ENCODE measurements at places on chromosomes 7 and 10.

DNA sequence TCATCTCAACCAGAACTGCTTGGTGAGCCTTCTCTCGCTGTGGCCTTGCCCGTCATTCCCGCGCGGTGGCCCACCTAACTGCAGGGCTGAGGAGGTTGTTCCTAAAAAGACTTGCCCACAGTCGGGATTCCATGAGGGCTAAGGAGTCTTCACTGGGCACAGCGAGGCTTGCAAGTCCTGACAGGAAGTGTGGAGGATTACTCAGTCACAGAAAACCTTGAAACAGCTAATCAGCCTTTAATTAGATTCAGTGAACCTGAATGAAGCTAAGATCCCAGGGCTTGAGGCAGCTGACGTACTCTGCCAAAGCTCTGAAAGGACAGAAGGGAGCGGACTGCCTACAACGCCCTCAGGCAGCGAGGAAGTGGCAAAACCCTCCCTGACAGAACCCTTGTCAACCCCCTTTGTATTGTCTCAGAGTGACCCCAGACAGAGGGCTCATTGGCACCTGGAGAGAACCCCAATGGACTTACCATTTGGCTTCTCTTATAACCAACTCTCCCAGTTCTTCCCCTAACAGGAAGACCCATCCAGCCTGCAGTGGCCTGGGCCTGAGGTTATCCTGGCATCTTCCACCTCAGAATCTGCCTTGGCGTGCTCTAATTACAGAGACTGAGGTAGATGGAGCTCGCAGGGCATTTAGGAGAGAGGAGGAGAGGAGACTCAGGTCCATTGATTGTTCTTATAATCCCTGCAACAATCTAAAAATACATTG is 2.5 kb upstream of the LAMB4 start:
- DNase-seq = no peak

GRCh38 chr7:101922631-101923601 is 105.5 kb downstream of the CUX1 start:
- peak; percentile 30 for DNase-seq

DNA sequence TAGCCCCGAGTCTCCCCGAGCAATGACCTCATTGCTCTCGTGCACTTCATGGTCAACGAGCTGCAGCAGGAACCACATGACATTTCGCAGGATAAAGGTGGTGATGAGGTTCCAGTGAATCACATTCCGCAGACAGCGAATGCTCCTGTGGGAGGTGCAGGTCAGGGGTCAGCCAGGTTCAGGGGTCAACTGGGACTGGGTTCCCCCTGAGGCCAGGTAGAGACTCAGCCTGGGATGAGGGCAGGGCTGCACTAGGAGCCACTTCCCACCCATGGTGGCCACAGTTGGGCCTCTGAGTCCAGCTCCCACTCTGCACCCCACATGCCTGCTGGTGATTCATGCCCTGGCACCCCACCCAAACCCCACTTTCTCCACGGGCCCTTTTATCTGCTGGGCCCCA is 17.2 kb downstream of the CRHR2 start:
- no peak for DNase-seq

GRCh38 chr7:138169441-138169851 is 93.2 kb downstream of the AKR1D1 start:
- DNase-seq = no peak

- no peak for DNase-seq
Observed at GRCh38 chr7:48419401-48419800, 248.1 kb downstream of the ABCA13 start.

- DNase-seq = peak; percentile 31
Observed at GRCh38 chr10:14601872-14602725, 172.6 kb downstream of the FAM107B start.

DNA sequence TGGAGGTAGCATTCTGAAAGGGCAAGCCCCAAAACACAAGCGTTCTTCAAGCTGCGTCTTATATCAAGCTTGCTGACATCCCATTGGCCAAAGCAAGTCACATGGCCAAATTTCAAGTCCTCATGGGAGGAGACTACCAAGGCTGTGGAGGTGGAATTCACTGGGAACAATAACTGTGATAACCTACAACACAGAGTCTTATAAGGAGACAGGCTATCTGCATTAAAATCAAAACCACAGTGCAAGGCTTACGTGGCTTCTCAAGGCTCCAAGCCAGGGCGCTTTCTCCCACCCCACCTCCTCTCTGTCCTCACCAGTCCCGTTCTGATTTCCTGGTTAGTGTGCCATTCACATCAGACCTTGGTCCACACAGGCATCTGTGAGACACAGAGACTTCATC is 39.4 kb downstream of the ADRB1 start:
- DNase-seq = no peak

DNA sequence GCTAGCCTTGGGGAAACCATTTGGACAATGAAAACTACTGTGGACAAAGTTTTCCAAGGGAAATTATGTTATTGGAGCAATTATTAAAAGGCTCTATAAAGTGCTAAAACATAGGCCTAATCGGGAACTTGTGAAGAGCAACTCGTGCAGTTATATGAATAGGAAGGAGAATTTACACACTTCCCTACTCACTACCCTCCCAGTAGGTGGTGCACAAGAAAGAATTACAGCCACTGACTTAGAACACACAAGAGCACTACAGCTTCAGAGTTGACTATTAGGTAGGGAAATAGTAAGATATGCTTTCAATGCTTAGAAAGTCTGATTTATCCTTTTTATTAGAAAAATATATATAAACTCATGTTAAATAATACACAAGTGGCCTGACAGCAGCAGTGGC is 47.2 kb downstream of the GSAP start:
- no peak for DNase-seq

DNA sequence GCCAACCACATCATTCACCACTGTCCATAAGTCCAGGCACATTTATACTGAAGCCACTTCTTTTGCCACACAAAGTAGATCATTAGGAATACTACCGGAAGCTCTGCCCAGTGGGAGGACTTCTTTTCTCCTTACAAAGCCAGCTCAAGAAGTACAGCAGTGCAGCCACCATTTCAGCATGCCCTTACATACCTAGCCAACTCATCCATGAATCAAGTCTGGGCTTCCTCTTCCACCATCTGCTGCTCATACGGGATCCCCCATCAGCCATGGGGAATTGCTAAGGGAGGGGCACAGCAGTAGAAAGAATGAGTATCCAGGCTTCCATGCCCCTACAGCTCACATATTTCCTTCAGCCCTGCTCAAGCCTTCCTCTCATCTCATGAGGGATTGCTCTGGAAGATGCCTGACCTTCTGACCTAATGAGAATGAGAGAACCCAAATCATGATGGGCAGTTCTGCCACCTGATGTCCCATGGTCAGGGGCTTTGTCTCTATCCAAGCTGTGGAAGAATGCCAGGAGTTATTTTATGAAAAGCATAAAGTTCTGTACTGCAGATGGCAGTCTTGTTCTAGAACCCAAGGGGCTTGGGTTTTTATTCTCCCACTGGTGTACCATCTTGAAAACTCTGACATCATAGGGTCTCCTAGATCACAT is 39.5 kb downstream of the ACSM6 start:
- DNase-seq = no peak

- DNase-seq = no peak
Observed at GRCh38 chr10:106904209-106904608, 260.3 kb downstream of the SORCS1 start.

DNA sequence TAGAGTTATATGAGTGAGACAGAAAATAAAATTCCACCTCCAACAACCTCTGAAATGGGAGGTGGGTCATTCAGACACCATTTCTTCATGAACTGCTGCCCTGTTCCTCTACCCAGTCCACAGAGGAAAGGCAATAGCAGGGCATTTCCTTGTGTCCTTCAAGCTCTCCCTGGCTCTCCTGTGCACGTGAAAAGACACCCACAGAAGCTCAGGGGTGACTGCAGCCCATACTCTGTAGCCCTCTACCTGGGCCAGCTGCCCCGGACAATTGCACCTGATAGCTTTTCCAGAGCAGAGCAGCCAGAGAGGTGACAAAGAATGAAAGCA is 10.0 kb downstream of the ST8SIA6 start:
- DNase-seq = no peak

- DNase-seq = no peak
Observed at GRCh38 chr7:141071260-141071854, 2.5 kb upstream of the TMEM178B start.

- DNase-seq = no peak
Observed at GRCh38 chr7:37932543-37932942, 12.1 kb downstream of the EPDR1 start.

- no peak for DNase-seq
Observed at GRCh38 chr10:94310369-94310768, 52.4 kb downstream of the NOC3L start.

- no peak for DNase-seq
Observed at GRCh38 chr10:23417254-23417653, 21.6 kb upstream of the OTUD1 start.

- DNase-seq = no peak
Observed at GRCh38 chr7:92636018-92636560, 45.9 kb upstream of the FAM133B start.

GRCh38 chr7:36084485-36085091 is 68.5 kb upstream of the EEPD1 start:
- peak; percentile 14 for DNase-seq

DNA sequence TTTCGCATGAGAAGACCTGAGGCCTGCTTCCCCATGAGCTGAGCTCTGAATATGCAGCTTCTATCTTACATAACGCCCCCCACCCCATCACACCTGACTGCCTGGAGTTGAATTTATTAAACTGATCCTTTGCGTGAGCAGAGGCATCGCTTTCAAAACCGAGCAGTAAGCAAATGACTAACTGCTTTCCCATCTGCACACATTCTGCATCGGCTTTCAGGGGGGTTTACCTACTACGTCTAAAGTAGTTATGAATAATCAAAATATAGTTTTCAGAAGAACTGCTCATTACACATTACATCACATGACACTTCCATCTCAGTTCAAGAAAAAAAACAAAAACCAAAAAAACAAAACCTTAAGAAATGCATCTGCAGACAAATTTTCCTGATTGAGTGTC is 54.7 kb upstream of the EGR2 start:
- no peak for DNase-seq

DNA sequence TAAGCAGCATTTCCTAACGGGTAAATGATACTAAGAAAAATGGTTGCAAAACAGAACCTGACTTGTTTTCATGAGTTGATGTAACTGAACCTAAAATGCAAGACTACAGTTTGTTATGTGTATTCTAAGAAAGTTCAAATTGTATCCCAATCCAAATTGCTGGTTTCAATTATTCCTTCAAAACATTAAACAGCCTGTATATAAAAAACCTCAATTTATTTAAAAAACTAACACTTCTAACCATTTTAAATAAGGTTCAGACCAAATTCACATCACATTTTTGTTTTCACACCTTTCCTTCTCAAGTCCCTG is 80.9 kb downstream of the LRRC17 start:
- DNase-seq = no peak

DNA sequence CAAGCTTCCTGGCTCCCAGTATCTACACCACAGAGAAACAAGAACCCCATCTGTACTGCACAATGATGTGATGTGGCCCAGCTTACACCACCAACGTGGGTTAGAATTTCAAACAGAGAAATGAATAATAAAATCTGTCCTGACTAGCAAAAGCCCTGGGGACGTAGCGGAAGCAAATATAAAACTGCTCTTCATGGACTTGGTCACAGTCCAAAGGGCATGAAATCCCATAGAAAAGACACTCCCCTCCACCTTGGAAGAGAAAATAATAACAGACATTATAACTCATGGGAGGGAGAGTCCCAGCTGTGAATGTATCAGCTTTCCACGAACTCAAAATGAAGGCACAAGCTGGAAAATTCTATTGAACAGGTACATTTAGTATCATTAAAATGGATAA is 205.3 kb upstream of the GALNT17 start:
- no peak for DNase-seq

- no peak for DNase-seq
Observed at GRCh38 chr7:115869190-115869589, 161.4 kb downstream of the TFEC start.

DNA sequence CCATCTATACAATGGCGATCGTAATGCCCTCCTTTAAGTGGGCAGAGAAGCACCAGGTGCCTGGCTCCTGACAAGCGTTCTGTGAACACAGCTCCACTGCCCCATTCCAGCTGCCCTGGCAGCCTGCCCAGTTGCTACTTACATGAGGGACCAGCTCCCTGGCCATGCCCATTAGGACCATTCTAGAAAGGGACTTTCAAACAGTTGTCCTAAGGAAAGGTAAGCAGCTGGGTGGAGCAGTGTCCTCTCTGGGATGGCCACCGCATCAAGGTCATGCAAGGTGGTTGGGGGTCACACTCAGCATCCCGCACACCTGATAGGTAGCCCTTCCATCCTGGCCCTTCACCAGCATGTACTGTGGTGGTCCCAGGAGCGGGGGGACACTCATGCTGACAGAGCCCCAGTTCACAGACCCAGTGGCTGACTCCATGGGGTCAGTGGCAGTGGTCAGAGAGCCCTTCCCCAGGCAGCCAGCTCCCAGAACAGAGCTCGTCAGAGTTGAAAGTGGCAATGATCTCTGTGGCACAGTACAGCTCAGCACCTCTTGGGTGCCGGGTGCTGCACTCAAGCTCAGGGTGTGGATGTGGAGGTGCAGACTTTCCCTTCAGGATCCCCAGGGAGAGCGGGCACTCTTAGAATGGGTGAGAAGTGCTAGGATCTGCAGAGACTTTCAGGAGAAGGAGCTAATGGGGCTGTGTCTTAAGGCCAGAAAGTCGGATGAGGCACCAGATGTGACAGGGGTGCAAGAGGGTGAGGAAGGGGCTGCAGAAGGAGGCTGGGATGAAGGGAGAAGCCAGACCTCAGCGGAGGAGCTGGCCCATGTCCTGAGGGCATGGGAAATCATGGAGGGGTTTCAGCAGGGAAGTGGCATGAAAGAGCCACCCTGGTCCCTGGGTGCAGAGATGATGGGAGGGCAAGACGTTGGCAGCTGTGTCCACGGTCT is 10.9 kb downstream of the MMRN2 start:
- DNase-seq = no peak

All from BJ (cell line).